Activated CD4-positive, alpha-beta T cell treated with anti-CD3 and anti-CD28 coated beads for 1 hour (primary cell): ENCODE measurements at places on chromosomes 16 and 17.

GRCh38 chr17:1736348-1737281, 6.1 kb upstream of the SERPINF2 start:
- DNase-seq = no peak

DNA sequence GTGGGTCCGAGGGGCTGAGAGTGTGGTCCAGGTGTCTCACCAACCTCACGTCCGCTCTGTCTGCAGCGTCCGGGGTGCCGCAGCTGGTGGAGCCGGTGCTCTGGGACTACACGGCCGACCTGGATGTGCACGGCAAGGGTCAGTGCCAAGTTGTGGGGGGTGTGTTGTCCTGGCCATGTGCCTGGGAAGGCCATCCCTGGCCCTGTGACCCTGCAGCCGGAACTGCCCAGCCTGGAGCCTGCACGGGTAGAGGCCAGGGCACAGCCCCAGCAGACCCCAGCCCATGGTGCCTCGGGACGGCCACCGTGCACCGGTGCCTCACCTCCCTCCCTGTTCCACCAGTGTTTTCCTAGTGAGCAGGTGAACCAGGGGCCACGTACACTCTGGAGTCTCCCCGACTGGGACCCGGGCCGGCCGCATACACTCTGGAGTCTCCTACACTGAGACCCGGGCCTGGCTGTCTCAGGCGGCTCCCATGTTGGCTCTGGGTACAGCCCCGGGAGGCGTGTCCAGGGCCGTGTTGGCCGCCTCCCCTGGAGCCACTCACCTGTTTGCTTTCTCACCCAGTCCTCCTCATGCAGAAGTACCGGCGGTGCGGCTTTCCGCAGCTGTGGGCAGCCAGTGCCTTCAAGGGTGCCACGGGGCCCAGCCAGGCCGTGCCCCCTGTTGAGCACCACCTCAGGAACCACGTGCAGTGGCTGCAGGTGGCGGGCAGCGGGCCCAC, 13.8 kb downstream of the CYBC1 start:
- DNase-seq = no peak

GRCh38 chr16:67606632-67607031, 38.3 kb upstream of the CARMIL2 start:
- no peak for DNase-seq

DNA sequence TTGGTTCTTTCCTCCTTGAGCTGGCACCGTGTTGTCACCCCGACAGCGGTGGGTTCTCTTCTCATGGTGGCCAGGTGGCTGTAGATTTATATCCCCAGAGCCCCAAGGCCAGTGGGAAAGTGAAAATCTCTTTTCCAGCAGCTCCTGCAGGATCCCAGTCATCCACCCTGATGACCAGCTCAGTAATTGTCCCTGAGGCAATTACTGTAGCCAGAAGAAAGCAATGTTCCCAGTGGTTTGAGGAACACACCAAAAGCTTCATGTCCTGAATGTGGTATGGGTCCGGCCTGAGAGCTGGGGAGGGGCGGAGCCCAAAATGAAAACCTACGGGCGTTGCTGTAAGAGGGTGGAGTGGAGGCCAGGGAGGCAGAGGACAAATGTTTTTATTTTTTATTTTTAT, 69.0 kb downstream of the WSB1 start:
- DNase-seq = no peak

- DNase-seq = no peak
Observed at GRCh38 chr17:72618001-72618509, 474.4 kb downstream of the SLC39A11 start.

DNA sequence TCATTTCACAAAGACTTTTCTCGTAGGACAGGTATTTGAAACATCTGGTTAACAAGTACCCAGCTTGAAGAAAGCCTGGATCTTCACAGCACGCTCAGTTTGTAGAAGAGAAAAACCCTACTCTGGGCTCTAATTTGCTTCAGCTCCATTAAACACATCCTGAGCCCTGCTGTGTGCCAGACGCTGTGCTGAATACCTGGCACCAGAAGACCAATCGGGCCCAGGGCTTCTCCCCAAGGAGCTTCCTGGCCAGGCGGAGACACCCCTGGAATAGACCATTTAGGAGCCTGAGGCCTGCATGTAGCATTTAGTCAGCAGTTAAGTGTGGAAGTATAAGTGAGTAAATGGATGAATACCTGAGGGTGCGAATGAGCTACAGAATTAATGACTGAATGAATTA, 8.9 kb upstream of the ABAT start:
- DNase-seq = no peak

DNA sequence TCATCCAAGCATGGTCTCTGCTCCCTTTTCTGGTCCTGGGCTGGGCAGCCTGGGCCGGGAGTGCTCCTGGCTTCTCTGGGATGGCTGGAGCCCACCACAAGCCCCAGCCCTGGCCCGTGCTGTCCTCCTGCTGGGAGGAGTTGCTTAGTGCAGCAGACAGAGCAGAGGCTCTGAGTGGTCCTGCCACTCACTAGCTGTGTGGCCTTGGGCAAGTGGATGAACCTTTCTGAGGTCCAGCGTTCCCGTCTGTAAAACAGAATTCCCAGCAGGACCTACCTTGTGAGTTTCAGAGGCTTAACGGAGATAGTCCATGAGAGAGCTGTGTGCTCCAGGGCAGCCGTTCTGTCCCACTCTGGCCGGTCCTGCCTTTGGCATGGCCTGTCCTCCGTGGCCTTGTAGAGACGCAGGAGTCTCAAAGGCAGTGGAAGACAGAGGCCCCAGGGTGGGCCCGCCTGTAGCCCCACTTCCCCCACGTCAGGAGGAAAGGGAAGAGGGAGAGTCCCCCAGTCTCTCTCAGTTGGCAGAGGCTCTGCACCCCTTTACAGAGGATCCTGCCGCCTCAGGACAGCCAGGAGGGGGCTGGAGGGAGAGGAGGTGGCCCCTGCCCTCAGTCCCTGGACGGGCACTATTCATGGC, 7.8 kb downstream of the MYO15B start:
- DNase-seq = no peak

GRCh38 chr17:27386206-27387075, 69.8 kb upstream of the KSR1 start:
- no peak for DNase-seq

- DNase-seq = no peak
Observed at GRCh38 chr17:73944366-73944765, 259.1 kb upstream of the RPL38 start.

GRCh38 chr16:85555719-85556455, 57.2 kb upstream of the GSE1 start:
- DNase-seq = no peak

DNA sequence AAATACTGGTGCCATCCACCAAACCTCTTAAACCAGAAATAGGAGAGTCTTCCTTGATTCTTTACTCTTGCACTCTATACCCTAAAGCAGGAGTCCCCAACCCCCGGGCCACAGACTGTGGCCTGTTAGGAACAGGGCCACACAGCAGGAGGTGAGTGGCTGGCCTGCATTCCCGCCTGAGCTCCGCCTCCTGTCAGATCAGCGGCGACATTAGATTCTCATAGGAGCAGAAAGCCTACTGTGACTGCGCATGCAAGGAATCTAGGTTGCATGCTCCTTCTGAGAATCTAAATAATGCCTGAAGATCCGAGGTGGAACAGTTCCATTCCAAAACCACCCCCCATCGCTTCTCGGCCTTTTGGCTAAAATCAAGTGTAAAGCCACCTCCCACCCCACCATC, 30.3 kb upstream of the SRCIN1 start:
- no peak for DNase-seq

DNA sequence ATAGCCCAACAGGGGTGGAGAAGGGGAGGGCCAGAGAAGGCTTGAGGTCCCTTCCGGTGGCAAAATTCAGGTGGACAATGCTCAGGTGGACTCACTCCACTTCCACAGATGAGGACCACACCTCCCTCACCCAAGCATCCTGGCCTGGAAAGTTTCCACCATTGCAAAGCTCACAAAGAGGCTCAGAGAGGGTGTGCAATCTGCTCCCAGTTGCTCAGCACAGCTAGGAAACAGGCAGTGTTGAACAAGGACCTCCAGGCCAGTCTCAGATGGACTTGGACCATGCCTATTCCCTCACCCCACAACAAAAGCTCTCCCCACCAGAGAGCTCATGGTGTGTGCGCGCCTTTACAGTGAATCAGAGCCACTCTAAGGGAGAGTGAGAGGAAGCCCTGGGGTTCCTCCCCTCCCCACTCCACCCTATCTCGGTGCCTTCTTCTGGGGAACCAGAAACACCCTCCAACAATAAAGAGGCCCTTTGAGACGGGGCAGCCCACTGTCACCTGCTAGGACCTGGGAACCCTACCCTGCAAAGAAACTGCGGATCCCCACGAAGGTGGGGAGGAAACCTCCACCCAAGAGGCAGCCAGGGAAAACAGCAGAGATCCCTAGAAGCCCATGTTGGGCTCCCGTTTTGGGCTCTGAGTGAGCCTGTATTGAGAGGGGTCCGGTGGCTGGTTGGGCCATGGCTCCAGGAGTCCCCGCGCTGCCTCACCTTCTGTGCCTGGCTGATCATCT, 1.6 kb downstream of the FAM83G start:
- no peak for DNase-seq

DNA sequence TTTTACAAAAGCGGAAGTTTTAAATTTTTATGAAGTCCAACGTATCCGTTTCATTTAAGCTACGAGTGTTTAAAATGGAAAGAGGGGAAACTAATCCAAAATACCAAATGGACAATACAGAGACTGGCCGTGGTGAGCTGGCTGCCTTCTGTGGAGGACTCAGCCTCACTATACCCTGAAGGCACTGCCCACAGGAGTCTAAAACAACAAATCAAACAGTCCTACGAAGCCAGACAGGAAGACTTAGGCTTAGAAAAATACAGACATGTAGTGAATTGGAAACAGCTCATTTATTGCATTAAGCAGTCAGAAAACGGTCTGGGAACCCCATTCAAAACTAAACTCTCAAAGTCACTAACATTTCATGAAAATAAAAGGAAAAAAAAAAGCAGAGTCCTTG, 75.1 kb downstream of the CYTH1 start:
- no peak for DNase-seq

DNA sequence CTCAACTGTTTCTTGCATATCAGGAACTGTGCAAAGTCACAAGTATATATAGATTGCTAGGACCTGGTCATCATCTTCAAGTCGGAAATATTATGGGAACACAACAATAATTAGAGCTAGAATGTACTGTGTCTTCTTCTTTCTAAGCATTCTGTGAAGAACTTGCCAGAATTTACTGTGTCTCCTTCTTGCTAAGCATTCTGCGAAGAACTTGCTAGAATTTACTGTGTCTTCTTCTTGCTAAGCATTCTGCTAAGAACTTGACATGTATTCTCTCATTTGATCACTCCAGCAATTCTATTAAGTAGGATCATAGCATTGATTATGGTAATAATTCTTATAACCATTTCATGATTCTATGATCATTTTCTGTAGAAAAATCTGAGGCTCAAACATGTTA, 231.7 kb downstream of the FOXL1 start:
- no peak for DNase-seq

- no peak for DNase-seq
Observed at GRCh38 chr17:37481001-37481665, 8.6 kb upstream of the DUSP14 start.

GRCh38 chr17:32584792-32585191, 98.0 kb downstream of the CDK5R1 start:
- no peak for DNase-seq

- no peak for DNase-seq
Observed at GRCh38 chr17:41020336-41020735, 6.7 kb downstream of the KRTAP1-5 start.

- DNase-seq = no peak
Observed at GRCh38 chr17:31811101-31811500, 47.9 kb downstream of the COPRS start.

DNA sequence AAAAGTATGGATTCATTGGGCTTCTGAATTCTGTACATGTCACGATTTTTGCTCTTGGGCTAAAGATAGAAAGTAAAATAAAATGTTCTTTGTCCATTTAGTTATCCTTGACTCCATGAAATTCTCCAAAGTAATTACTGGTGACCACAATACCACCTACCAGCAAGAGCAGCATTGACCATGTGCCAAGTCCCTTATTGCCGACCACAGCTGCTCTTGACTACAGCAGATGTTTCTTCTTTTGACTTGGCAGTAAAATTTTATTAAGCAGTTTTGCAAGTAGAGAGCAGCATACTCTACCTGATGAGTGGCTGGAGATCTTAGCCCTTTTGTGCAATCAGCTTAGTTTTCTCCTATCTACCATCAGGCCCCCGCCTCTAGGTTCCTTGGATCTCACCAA, 152.2 kb upstream of the TBX2 start:
- DNase-seq = no peak

GRCh38 chr17:8900207-8900606, 32.7 kb upstream of the PIK3R6 start:
- no peak for DNase-seq

DNA sequence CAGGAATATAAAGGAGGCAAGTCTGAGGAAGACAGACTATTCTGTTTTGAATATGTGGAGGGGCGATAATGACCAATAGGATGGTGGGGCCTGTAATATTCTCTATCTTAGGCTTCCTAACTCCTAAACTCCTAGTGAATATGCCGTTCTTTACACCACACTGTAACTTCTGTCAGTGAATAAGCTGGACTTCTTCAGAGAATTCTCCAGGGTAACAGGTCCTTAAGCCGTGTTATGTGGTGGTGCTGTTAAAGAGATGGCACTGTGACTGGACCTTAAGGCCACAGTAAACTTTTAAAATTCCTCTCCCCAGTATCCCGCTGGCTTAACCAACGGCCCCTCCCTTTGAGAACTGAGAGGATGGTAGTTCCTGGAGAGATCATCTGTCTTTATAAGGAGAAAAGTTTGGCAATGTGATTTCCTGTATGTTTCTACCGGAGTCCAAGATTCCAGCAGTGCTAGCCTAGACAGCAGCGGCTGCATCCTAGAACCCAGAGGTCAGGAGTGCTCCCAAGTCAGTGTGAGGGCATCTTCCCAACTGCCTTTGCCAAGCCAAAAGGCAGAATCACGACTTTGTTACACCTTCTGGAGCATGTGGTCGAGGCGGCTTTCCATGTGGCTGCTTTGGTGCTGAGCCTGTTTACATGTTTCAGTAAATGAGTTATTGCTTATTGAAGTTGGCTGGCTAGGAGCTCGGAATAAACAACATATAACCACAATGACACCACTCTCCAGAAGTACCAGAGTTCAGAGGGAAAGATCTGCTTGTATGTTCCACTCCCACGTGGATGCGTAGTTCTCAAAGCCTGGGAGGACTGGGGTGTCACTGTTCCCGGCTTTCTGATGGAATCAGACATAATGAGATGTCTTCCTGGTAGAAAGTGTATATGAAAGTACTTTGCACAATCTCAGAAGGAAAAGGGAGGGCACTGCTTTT, 41.0 kb downstream of the TUBD1 start:
- no peak for DNase-seq
